Effector CD8-positive, alpha-beta T cell (primary cell): ENCODE measurements at places on chromosomes 12 and 14.

DNA sequence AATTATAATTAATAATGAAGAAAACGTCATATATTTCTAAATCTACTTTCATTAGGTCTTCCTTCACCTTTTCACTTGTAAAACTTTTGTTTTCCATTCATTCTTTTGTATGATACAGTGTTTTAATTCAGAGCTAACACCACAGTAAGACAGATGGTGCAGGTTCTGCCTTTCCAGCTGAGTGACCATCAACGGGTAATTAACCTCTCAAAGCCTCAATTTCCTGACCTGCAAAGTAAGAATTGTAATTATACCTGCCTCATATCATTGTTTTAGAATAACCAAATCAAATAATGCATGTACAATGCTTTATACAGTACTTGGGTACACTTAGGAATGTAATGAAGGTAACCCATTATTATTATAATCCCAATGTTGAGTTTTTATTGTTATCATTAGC, 157.6 kb downstream of the FOXA1 start:
- no peak for DNase-seq

- DNase-seq: no peak
These were observed 28.5 kb downstream of the ACTR6 start for GRCh38 chr12:100229036-100229635.

DNA sequence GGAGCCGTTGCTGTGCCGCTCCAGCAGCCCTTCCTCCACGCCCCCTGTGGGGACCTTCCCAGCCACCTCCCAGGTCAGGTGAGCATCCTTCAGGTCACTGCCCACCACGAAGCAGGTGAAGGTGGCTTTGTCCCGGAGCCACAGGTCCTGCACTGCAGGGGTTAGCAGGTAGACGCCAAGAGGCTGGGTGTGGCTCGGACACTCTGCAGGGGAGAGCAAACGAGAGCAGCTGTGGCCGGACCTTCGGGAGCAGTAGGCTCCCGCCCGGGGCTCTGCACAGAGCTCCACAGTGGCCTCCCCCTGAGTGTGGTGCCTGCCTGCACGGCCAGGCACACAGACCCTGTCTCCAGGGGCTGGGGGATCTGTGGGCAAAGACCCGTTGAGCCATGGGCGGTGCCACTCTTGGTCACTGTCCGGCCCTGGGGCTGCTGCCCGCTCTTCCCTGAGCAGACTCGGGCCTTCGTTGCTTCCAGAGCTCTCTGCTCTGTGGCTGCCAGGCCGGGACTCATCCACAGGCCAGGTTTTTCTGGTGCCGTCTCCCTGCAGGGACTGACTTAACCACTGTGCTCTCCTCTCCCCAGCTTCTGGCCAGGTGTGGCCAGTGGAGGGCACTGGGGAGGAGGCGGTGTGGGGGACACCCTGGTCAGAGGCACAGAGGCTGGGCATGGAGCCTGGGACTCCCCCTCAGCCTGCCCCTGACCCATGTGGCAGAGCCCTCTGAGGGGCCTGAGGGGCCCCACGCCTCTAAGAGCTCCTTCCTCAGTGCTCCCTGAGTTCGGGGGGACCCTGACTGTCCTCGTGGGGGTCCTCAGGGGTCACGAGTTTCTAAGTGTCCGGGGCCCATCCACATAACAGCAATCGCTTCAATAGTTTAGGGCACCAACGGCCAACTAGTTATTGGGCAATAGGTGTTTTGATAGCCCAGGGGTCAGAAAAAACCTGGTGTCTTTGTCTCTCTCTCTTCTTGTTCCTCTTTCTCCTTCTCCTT, 314.9 kb downstream of the TMEM121 start:
- no peak for DNase-seq

GRCh38 chr12:108613548-108613947, 15.7 kb upstream of the TMEM119 start:
- DNase-seq: no peak

- DNase-seq: no peak
These were observed 156.0 kb downstream of the MED13L start for GRCh38 chr12:116121453-116121871.

DNA sequence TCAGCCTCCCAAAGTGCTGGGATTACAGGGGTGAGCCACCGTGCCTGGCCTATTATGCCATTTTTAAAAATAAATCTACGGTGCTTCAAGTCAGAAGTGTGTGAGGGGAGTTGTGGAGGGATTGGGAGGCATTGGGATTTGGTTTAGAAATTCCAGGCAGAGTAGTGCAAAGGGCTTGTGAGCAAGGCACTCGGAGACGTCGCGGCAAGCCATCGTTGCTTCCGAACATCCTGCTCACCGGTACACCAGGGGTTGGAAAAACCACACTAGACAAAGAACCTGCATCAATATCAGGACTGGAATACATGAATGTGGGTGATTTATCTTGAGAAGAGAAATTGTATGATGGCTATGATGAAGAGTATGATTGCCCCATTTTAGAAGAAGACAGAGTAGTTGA, 227.0 kb downstream of the ALG10 start:
- DNase-seq: no peak

DNA sequence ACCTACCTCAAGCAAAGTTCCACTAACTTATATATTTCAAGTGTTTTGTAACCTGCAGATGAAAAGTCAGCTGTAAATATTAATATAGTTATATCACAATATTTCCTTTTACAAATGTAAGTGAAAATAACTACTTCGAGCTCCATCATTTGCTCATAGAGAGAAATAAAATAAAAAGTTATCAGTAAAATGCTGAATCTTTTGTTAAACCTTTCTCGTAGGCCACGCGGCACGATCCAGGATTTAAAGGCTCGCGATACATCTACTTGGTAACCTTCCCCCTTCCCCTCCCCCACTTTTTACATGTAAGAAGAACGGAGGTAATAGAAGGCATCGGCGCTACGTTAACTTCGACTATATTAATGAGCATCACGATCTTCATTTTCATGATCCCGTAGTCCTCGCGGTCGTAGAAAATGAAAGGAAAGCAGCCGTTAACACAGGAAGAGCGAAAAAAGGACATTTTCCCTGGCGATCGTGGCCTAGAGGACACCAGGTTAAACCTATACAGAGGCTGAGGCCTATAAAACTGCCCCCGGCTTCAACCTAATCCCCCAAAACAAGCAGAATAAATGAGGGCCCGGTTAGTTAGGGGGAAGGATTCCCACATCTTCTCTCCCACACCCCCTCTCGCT, 508 bp downstream of the HNRNPC start:
- DNase-seq: no peak

DNA sequence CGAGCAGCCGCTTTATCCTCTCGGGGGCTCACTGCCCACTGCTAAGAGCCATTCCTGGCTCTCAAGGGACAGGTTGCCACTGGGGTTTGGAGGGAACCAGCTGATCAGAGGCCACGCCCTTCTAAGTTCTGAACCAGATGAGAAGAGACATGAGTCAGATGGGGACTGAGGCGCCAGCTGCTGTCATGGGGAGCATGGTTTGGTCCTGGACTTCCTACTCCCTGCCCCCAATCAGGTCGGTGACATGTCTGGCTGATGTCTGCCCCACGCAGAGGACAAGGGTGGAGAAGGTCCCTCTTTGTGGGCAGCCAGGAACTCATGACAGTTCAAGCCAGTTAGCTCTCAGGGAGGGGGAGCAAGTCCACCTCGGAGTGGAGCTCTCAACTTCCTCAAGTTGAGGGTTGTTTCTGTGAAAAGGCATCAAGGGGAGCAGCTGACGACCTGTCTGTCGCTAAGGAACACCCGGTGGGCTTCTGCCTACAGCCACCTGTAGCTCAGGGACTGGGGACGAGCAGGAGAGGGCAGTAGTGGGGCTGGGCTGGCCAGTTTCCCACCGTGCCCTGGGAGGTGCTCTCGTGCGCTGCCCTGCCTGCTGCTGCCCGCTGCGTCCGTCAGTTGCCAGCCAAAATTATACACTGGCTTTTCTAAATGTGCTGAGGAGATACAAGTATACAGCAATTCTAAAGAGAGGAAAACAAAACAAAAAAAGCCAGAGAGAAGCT, 20.5 kb downstream of the PSMC1 start:
- DNase-seq: no peak

GRCh38 chr14:100100032-100100703, 34.9 kb downstream of the EVL start:
- no peak for DNase-seq

DNA sequence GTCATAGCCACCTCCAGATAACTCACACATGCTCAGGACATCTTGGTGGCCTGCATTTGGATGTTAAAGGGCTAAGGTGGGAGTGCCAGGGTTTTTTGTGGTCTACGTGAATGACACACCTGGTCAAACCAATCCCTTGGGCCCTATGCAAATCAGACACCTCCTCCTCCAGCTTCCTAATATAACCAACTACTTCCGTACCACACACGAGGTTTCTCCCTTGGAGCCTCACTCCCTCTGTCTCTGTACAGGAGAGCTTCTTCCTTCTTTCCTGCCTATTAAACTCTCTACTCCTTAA, 19.6 kb downstream of the APOBEC1 start:
- no peak for DNase-seq

GRCh38 chr12:125860672-125861288, 795.5 kb downstream of the AACS start:
- no peak for DNase-seq

GRCh38 chr14:68857516-68858070, 64.7 kb upstream of the ZFP36L1 start:
- DNase-seq: no peak

GRCh38 chr12:54439521-54440255, 20.6 kb upstream of the ITGA5 start:
- DNase-seq: no peak

- no peak for DNase-seq
These were observed 48.9 kb upstream of the DLK1 start for GRCh38 chr14:100677554-100678468.

- no peak for DNase-seq
These were observed 24.0 kb upstream of the KRT78 start for GRCh38 chr12:52872644-52873389.

GRCh38 chr14:61140271-61140670, 140.9 kb downstream of the TMEM30B start:
- DNase-seq: no peak

GRCh38 chr14:35229084-35229791, 62.9 kb upstream of the PSMA6 start:
- no peak for DNase-seq
